SK-N-SH treated with all-trans-retinoic acid at 6 μM for 48 hours (cell line): ENCODE measurements at places on chromosomes 1 and 21.
A peak's percentile ranks its signal among the peaks of the same experiment; 100 is the strongest.

- ATAC-seq: peak; percentile 73
Measured at GRCh38 chr1:230067871-230068620, 1.0 kb downstream of the GALNT2 start.

GRCh38 chr21:36773117-36773516, 74.2 kb downstream of the SIM2 start:
- peak; percentile 93 for ATAC-seq

- ATAC-seq: no peak
Measured at GRCh38 chr1:180152588-180152987, 2.1 kb upstream of the QSOX1 start.

DNA sequence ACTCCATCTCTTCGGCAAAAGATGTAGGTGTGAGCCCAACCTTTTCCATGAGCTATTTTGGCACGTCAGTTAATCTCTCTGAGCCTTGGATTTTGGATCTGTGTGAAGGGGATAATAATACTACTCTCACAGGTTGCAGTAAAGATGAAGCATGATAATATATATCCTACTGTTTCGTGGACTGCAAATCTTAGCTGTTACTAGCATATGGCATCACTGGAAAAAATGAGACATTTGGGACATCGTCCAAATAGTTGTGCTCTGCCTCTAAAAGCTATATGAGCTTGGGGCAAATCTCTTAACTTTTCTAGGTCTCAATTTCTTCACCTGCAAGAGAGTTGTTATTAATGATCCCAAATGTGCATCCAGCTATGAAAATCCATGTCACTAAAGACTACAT, 147.4 kb upstream of the ZRANB2 start:
- no peak for ATAC-seq

DNA sequence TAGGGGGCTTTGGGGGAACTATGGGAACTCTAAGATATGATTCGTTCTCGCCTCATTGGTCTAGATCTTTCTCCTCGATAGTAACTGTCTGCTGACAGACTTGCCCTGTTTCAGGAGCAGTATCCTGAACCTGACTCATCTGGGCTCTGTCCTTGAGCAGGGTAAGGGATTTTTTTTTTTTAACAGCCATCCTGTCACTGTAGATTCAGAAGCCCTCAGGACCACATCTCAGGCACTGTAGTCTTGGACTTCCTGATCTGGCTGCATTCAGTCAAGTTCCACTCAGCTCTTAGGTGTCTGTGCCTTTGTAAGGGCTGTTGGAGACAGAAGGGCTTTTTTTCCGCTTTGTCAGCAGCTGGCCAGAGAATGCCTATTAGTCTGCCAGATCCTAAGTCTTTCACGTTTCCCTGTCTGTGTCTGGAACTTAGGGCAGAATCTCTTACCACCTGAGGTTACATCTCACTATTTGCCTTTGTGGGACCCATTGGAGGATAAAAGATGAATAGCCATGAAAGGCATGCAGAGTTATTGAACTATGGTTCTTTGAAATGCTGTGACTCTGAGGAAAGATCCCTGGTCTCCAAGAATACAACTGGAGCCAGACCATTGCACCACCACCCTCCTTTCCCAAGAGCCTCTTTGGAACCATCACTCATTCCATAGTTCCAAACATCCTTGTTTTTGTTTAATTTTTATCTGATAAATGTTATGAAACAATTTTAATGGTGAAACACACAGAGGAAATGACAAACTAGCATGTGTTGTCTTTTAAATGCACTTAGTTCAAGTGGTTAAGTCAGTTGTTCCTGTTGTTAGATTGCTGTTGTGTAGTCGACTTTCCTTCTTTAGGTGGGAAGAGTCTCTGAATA, 49.7 kb upstream of the MACF1 start:
- ATAC-seq: peak; percentile 67
